ENCODE measurements at places on chromosomes 3 and 15.

- no peak for DNase-seq
Measured at GRCh38 chr3:58324391-58325390, 8.0 kb upstream of the PXK start.

GRCh38 chr3:41364736-41365135 lies 165.4 kb downstream of the CTNNB1 start:
- DNase-seq, result no peak

DNA sequence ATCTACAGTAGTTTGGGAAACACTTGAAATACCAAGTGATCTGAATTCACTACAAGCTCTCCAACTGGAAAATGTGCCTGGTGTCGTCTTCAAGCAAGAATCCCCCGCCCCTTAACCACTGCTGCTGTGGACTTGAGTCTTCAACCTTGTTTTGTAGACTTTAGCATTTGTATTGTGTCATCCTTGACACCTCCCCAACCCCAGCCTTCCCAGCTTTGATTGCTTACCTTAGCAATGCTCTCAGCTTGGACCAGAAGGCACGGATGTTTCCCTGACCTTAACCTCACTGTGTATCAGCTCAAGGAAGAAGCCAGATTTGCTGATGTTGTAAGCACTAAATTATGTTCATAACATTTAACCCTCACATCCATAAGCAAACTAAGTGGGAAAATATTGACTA lies 146.4 kb downstream of the IGF1R start:
- no peak for DNase-seq

- no peak for DNase-seq
Measured at GRCh38 chr3:11154953-11155325, 646 bp downstream of the HRH1 start.

DNA sequence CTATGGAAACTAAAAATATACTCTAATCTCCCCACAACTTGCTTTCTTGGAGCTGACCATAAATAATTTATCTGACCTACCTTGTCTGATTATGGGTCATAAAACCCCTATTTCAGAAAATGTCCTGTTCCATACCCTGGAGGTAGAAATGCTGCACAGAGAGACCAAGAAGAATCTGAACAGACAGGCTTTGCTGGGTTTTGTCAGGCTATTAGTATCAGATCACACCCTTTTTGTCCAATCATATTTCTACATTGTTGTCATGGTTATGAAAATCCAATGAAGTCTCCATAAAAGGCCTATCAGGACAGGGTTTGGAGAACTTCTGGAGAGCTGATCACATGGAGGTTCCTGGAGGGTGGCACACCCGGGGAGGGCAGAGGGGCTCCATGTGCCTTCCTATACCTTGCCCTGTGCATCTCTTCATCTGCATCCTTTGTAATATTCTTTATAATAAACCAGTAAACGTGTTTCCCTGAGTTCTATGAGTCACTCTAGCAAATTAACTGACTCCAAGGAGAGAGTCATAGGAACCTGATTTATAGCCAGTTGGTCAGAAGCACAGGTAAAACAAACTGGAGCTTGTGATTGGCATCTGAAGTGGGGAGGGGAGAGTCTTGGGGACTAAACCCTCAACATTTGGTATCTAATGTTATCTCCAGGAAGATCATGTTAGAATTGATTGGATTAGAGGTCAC lies 58.1 kb downstream of the NGLY1 start:
- DNase-seq, result no peak

GRCh38 chr3:95351158-95351557 lies 1288.3 kb downstream of the NSUN3 start:
- DNase-seq, result no peak

DNA sequence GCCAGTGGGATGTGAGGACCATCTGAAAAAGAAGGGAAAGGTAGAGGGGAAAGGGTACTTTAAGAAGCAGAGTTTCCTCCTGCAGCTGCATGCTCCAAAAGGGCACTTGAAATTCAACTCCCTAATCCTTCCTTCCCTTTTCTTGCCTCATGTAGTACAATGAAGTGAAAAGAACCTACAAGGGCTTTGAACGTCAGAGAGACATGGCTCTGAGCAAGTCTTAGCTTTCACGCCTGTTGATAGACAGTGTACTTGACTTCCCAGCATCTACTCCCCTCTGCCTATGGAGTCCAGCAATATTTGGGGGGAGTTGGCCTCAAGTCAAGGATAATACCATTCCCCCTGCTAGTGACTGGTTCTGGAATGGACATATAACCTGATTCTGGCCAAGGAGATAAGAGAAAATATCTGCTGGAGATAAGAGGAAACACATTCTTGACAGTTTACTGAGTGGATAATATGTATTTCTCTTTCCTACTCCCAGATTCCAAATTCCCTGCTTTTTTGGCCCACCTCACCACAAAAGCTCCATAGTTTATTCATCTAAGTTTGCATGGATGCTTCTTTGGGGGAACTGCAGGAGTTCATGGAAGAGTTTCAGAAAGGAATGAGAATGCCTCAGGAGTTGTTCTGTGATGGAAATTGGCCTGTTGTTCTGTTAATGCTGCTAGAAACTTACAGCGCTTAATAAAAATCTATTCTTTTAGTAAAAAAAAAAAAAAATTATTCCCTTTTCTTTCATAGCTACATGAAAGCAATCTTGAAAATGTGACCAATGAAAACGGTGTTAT lies 193.0 kb upstream of the TPM1 start:
- no peak for DNase-seq

GRCh38 chr3:194608981-194609380 lies 24.2 kb downstream of the TMEM44 start:
- no peak for DNase-seq

GRCh38 chr15:99708563-99708962 lies 24.7 kb downstream of the LYSMD4 start:
- peak; percentile 52 for DNase-seq

DNA sequence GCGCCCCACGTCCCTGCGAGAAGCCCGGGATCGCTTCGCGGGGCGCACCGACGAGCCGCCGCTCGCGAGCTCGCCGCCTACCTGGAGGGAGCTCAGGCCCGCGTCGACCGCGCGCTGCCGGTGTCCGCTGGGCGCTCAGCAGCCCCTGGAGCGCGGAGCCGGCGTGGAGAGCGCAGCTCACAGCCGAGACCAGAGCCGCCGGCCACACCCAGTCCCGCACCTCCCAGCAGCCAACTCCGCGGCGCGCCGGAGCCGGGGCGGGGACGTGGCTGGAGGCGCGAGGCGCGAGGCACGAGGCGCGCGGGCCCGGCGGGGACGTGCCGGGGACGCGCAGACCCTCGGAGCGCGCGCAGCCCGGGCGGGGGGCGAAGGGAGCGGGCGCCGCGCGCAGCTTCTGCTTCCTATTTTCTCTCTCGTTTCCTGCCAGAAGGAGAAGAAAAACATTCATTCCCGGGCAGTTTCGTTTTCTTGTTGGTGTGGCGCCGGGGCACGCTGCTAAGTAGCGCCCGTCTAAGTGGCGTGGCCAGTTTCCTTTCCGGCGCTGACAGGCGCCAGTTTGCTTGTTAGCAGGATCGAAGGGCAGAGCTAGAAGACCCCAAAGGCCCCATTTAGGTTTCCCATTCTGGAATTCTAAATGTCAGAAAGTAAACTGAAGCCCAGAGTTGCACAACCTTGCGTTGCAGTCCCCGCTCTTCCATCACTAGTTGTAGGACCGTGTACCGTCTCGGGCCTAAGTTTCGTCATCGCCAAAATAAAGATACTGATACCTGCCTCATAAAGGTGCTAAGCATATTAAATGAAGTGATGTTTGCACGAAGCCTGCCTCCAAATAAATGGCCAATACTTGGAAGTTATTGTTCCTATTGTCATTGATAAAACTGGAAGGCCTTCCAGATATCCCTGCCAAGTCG lies at the start of gene GNB4:
GNB4 (minus strand) TSS at position 206 of the 911 bp plus-strand sequence. CDS start 25,270 bp downstream, outside the sequence.
- DNase-seq, result peak; percentile 95

DNA sequence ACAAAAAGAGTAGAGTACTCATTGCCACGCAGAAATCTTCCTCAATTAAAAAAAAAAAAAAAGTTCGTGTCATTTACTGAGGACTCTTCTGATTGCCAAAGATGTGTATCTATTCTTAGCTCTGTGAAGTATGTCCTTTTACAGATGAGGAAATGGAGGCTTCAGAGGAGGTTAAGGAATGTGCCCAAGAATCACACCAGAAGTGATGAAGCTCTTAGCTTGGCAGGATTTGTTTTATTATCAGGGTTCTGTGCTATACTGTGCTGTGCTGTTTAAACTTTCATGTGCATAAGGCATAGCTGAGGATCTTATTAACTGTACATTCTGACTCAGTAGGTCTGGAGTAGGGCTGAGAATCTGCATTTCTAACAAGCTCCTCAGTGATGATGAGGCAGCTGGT lies 665.2 kb upstream of the ADAMTS9 start:
- no peak for DNase-seq

- DNase-seq, result peak; percentile 43
Measured at GRCh38 chr3:177361081-177361938, 164.0 kb upstream of the TBL1XR1 start.

DNA sequence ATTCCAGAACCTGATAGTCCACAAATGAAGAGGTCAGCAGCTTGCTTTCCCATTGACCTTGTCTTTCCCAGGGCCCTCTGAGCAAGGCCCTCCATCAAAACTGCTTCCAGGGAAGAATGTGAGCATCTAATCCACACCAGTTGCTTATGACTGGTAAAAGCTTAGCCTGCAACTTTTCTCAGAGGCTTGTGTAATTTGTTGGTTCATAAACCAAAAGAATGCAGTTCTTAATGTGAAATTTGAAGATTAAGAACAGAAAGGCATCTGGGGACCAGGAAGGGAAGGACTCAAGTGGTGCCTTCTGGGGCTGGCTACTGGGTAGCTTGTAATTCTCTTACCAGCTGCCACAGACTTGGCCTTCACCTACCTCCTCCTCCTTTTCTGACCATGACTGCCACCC lies 60.9 kb upstream of the EIF1B start:
- DNase-seq, result no peak

DNA sequence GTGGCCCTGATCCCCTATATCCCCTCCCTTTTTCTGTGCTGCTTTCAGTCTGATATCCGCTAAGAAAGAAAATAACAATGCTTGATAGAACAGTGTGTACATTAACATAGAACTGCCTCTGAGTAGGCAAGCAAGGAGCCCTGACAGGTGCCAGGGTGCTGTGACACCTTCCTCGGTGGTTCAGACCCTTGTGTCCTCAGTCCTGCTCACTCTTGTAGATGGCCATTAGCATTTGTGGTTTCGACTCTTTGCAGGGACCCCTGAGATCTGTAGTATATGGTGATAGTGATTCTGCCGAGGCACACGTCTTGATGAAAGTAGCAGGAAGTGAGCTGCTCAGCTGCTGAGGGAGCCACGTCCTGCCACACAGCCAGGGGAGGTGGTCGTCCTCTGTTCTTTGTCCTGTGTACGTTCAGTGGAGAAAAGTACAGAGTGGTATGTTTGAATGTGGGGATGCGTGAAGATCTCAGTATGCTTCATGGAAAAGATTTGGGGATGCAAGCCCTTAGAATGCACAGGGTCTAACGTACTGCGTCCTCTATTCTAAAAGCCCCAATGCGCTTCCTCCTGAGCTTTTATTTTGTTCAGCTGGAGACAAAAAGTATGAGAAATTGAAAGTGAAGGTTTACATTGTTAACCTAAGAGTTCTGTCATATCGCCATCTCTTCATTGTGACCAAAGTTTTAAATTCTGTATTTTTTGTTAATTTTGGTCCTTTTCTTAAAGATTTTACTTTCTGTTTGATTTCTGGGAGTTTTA lies 35.4 kb downstream of the PXYLP1 start:
- DNase-seq, result peak; percentile 28
